Fibroblast of pulmonary artery (primary cell): ENCODE measurements at places on chromosomes 1 and 21.
A peak's percentile ranks its signal among the peaks of the same experiment; 100 is the strongest.

GRCh38 chr1:69540052-69540451, 27.7 kb upstream of the LRRC7 start:
- no peak for DNase-seq

- DNase-seq, result no peak
Measured at GRCh38 chr1:94182191-94182590, 55.2 kb downstream of the ARHGAP29 start.

DNA sequence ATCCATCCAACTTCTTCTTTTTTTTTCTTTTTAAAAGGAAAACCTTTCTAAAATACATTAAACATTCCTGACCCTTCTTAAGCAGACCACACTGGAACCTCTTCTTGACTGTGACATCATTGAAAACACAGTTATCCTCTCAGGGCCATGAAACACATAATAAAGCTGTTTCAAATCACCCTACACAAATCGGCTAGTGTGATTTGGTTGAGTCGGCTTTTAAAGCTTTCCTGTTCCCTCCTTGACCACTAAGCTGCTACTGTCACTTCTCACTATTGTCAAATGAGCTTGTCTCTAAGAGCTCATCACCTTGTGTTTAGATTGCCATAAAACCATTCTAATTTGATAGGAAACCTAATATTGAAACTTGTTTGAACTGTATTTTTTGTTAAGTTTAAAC, 5.9 kb downstream of the USP24 start:
- no peak for DNase-seq

- no peak for DNase-seq
Measured at GRCh38 chr1:37974567-37974966, 15.3 kb downstream of the SF3A3 start.

DNA sequence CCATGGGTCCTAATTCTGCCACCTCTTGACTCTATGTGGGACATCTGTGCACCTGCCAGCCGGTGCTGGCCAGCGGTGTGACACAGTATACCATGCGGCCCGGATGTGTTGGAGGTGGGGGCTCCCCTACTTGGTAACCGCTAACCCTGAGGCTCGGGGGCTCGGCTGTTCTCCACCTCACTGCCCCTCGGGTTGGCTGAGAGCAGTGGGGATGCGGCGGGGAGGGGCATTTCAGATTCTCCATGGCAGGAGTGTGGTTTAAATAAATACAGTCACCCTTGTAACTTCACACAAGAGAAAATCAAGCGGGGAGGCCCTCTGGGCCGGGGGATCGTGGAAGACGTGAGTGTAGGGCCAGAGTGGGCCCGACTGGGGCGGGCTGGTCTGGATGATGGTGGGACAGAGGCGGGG, 11.0 kb downstream of the KRTAP10-1 start:
- DNase-seq, result no peak

GRCh38 chr1:16900751-16901150, 5.0 kb downstream of the RNU1-2 start:
- DNase-seq, result peak; percentile 49

DNA sequence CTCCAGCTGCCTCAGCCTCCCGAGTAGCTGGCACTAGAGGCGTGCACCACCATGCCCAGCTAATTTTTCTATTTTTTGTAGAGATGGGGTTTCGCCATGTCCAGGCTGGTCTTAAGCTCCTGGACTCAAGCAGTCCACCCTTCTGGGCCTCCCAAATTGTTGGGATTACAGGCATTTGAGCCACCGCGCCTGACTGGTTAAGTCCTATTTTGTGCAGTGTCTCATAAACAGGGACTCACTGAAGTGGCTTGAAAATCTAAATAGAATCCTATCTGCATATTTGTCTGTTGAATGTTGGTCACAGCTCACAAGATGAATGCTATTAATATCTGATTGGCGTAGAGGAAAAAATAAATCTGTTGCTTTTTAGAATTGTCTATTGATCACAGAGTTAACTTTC, 5.9 kb upstream of the CHAF1B start:
- no peak for DNase-seq

GRCh38 chr21:45415943-45416611, 11.1 kb downstream of the COL18A1 start:
- no peak for DNase-seq

DNA sequence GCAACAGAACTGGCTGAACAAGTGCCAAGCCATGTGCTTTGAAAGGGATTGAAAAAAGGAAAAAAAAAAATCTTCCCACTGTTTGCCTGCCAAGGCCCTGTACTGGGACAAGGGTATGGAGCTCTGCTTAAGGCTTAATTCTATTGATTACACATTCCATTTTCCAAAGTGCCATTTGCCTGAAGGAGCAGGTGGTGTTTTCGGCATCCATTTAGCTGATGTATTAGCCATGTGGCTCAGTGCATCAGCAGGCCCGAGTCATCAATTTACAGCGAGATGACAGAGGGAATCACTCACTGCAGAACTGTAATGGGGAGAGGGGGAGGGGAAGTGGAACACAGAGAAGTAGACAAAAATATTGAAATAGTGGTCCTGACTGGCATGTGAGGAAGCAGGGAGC, 144.2 kb upstream of the BEND5 start:
- DNase-seq, result no peak

DNA sequence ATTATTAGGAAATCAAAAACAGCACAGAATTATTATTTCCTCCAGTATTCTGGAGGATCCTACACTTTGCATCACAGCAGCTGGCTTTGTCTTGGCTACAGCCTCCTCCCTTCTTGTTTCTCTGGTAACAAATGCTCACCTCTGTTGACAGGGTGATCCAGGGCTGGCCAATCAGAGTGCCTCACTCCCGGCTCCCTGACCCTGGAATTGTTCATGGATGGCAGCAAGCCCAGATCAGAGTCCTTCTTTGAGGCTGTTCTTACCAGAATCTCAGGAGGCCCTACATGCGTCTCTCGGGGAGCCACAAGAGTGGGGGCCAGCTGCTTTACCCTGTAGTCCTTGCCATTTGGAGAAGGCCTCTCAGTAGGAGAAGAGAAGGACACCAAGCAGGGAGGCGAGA, 48.4 kb upstream of the IGSF5 start:
- DNase-seq, result no peak

- no peak for DNase-seq
Measured at GRCh38 chr1:56286506-56286905, 292.9 kb downstream of the PLPP3 start.

GRCh38 chr1:186435336-186435735, 25.6 kb downstream of the PDC start:
- peak; percentile 60 for DNase-seq

DNA sequence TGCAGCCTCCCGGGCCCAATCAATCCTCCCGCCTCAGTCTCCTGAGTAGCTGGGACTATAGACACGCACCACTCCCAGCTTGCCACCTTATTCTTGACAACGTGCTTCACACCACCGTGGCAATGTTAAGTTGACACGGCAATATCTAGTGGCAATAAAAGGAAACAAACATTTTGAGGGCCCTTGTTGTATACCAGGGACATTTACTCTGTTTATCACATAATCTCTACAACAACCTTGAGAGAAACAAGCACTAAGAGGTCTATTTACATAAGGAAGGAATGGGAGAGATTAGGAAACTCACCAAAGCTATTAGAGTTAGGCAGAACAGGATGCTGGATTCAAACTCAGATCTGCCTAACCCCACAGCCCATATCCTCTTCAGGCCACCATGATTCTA, 3.1 kb downstream of the KLHDC8A start:
- no peak for DNase-seq

DNA sequence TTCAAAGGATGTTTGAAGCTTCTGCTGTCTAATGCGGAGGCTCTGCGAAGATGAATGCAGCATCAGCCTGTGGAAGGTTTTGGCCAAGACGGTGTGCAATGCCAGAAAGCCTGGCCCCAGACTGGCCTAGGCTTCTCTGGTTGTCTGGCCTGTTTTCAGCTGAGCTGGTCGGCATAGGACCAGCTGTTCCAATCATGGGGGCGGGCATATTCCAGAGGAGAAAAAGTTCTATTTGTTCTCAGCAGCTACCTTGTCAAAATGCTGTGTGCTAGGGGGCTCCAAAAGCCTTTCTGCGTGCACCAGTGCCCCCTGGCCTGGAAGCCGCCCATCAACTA, 57.6 kb downstream of the TGFB2 start:
- no peak for DNase-seq

DNA sequence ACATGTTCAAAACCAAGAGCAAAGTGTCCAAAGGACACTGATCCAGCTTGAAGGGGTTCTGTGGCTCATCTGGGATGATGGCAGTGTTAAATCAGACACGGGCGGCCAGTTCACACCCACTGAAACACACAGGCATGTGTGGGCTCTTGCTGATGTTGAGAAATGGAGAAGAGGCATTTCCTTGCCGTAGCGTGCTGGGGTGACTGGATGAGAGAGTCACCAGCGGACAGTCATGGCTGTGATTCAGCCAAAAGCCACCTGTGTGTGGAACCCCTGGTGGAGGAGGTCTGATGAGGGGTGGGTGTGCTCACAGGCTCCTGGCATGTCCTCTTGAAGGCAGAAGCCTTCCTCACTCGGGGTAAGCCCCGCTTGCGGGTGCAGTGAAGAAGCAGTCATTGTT, 7.2 kb downstream of the C1orf35 start:
- no peak for DNase-seq
